AML-193 (cell line): ENCODE measurements at places on chromosomes 2 and 18.

DNA sequence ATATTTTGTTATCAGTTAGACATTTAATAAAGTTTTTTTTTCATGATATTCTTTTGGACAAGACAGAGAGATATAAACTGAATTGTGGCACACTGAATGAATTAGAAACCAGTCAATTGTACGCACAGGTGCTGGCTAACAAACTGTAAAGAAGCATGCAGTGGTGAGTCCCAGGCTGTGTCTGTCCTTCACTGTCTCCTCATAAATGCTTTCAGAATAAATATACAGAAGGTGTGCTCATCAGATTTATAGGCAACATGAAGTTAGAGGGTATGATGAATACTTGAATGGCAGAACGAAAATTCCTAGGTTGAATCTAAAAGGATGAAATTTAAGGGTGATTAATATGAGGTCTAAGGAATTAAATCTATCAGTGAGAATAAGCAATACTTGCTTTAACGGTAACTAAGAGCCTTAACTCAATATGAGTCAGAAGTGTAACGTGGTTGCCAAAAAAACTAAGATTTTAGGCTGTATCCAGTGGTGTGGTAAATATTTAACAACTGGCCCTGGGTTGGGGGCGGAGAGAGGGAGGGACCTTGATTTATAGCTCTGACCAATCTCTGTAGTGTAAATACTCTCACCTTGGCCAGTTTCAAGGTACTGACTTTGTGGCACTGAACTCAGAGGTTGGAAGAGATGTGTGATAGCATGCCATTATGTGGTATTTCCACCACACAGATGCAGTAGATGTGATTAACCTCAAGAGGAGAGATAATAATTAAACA lies 41.9 kb upstream of the AAK1 start:
- no peak for DNase-seq

GRCh38 chr18:5918205-5918858 lies 23.0 kb upstream of the TMEM200C start:
- no peak for DNase-seq

DNA sequence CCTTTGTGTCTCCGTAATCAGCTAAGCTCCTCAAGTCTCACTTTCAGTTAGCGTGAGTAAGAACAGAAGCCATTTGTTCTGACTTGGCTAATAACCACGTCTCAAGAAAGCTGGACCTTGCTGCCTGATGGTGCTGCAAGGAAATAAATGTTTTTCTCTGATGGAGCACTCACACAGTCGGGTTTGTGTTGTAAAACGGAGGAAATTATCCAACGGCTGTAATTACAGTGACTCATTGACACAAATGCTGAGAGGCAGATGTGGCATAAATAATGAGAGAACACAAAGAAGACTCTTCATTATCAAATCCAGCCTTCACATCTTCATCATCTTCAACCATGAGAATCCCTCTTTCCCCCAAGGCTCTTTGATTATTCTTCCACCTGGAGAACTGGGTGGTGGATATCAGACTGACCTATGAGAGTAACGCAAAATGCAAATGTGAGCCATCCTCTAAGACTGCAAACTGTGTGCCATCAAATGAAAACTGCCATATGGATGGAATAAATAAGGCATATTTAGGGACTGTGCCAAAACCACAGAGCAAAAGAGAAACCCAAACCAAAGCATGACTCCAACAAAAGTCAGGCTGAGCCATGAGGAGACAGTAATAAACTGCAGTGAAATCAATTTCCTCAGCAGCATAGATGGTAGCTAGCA lies 252.6 kb downstream of the RND3 start:
- no peak for DNase-seq

DNA sequence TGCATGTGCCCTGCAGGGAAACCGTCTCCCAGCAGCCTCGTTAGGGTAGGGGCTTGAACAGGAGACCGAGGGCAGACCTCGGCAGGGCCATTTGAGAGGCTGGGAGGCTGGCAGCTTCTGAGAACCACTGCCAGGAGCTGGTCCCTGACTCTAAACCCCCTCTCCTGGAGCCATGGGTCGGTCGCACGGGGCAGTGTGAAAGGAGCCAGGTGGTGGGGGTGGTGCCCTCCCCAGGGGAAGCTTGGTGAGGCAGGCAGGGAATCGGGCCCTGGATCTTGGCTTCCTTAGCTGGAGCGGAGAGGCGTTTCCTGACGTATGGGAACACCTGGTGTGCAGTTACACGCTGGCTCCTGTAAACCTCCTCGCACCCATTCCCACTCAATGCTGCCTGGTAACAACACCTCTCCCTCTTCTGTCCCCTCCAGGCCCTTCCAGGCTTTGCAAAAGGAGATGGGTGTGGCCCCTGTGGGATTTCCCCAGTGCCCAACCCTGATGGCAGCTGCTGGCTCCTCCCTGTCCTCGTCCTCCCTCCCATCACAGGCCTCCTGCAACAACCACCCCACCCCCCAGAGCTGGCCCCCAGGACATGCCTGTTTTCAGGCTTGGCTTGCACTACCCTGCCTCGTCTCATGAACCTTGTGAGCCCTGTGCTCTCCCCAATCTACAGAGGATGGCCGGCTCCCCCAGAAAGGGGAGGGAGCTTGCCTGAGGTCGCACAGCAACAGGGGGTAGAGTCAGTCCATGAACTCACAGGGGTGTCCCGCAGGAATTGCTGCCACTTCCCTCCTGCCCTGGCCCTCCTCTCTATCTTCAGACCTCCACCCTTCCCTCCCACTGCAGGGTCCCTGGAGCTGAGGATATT lies 24.4 kb downstream of the ADRA2B start:
- DNase-seq: no peak

GRCh38 chr2:217399291-217399690 lies 539.4 kb upstream of the TNP1 start:
- DNase-seq: no peak

GRCh38 chr2:117789505-117789904 lies 25.0 kb upstream of the DDX18 start:
- DNase-seq: no peak

GRCh38 chr18:68330658-68331057 lies 384.2 kb downstream of the TMX3 start:
- no peak for DNase-seq

DNA sequence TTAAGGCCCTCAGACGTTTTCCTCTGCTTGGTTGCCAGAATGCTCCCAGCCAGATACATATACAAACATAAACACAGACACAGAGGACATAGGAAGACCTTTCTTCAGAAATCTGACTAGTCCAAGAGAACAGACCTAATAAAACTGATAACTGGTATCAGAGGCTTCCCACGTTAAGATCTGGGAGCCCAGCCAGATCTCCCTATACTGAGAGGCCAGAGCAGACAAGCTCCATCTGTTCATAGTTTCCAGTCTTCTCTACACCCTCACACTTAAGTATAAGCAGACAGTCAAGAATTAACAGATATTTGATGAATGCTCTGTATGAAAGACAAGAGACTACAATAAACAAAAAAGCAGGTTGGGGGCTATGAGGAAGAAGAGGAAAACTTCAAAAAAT lies 240.5 kb upstream of the CHAC2 start:
- no peak for DNase-seq

DNA sequence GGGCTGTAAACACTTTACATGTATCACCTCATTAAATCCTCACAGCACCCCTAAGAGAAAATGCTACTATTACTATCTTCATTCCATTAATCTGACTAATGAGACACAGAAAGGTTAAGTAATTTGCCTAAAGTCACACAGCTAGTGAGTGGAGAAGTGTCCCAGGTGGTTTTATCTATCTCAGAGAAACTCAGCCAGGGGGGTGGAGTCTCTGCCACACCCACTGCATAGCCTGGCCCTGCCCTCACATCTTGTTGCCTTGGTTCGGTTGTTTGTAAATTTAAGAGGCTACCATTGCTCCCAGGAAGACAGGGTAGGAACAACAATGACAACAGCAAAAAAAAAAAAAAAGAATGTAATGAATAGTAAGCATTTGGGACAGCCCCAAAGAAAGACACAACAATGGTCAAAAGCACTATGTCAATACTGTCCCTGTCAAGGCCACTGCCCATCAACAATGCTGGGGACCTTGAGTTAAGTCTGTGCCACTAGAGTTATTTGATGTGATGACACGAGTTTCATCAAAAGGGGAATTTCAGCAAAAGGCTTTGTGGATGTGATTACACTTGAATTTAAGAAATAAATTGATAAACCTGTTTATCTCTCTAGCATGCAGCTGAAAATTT lies 17.5 kb downstream of the CYRIA start:
- no peak for DNase-seq

DNA sequence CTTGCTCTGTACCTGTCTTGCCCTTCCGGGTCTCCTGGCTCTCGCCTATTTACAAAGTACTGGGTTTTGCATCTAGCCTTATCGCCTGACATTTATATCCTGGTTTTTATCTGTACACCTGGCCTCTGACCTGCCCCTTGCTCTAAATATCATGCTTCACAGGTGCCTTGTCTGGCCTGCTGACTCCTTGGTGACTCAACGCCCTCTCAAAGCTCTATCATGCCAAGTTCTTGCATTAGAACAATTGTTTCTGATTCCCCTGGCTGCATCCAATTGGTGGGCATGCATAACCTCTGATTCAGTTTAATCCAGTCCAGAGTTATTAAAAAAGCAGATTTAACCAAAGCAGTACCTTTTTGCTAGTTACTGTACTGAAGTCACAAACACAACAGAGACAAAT lies 113.9 kb upstream of the CCDC68 start:
- no peak for DNase-seq

- no peak for DNase-seq
Observed at GRCh38 chr2:81247648-81248047, 943.1 kb upstream of the LRRTM1 start.

- DNase-seq: no peak
Observed at GRCh38 chr2:57867730-57868129, 178.9 kb upstream of the VRK2 start.

DNA sequence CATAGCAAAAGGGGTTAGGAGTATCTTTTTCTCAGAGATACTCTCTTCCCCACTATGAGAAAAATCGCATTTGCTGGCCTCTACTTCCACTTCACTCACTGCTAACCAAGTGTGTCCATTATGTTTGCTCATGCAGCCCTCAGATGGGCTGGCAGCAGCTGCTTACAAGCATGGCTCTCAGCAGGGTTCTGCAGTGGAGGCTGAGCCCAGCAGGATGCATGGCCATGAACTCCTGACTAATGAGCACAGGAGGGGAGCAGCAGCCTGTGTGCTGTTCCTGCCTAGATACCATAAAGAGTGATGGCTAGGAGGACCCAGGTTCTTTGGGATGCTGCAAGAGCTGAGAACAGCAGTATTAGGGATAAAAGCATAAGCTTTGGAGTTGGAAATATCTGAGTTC lies 316.9 kb upstream of the THSD7B start:
- DNase-seq: no peak

DNA sequence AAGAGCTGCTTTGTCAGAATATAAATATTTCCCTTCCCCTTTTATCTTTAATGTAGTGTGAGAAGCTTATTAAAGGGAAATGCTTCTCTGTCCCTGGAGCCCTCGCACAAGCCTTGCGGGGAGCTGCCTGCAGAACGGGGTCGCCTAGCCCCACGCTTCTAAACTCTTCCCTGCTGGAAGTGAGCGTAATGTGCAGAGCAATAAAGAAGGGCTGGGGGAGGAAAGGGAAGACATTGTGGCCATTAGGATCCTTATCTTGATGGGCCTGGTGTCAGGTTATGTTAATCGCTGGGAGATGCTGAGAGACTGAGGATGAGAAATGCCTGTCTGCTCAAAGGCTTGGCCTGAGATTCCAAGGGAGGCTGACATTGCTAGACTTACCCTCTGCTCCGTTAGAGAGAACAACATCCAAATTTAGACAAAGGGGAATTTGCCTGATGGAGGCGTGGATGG lies 18.9 kb upstream of the FZD7 start:
- no peak for DNase-seq
